HT1080 (cell line): ENCODE measurements at places on chromosomes 4 and X. TPM values are rescaled to one million over a fixed set of nuclear protein-coding genes. Genes with fewer than 3 reads are reported as not detected.

- DNase-seq = no peak
Observed at GRCh38 chrX:21781976-21782375, 24.1 kb upstream of the SMPX start.

DNA sequence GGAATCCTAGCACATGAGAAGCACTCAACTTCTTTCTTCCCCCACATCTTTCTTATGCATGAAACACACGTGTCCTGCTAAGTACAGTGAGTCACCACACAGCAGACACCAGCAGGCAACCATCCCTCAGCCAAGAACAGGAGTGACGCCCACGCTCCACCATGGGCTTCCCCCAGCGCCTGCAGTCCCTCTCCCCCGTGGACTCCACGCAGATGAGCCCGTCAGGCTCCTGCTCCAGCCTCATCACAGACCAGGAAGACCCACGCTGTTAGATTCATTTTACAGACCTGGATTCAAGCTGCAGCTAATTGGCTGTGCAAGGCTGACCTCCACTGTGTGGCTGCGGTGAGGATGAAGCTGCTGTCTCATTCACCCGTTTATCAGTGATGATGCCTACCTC is 16.7 kb downstream of the HMX1 start:
- no peak for DNase-seq

- no peak for DNase-seq
Observed at GRCh38 chrX:95945528-95945927, 739.1 kb upstream of the DIAPH2 start.

DNA sequence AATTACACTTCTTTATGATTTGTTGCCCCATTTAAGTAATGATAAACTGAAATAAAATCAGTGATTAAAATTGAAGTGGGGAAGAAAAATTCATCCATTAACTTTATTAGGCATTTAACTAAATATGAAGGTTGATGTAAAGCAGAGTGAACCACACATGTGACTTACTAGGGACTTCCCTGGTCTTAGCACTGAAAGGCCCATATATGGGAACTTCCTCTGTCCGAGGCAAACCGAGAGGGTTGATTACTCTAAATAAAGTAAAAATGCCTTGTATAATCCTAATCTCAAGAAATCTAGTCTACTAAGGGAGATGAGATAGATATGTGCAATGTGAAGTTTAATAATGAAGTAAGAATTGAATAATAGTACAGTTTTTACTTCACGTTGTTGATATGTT is 403.9 kb upstream of the RPS6KA3 start:
- no peak for DNase-seq

- no peak for DNase-seq
Observed at GRCh38 chr4:98672583-98673287, 14.3 kb upstream of the TSPAN5 start.

DNA sequence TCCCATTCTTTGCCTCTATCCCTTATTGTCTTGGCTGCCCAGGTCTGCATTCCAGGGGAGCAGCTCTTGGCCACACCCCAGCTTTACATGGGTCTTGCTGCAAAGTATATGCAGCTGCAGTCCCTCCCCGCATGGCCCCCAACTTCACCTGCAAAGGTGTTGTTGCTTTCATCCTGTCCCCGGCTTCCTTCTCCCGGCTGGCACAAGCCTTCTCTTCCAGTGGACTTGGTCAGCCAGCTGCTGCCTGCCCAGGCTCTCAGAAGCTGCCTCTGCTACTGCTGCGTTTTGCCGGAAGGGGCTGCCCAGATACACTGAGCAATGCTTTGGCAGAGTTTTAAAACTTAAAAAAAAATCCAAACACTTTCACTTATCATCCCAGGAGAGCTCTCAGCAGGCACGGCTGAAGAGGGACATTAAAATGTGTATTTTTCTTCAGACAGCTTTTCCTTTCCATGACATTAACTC is 121.2 kb upstream of the PDLIM3 start:
- no peak for DNase-seq

- DNase-seq = peak; percentile 51
Observed at GRCh38 chr4:89482926-89483595, 175.5 kb upstream of the GPRIN3 start.

The HTR2C gene
- not detected in 2 replicates for total RNA-seq

DNA sequence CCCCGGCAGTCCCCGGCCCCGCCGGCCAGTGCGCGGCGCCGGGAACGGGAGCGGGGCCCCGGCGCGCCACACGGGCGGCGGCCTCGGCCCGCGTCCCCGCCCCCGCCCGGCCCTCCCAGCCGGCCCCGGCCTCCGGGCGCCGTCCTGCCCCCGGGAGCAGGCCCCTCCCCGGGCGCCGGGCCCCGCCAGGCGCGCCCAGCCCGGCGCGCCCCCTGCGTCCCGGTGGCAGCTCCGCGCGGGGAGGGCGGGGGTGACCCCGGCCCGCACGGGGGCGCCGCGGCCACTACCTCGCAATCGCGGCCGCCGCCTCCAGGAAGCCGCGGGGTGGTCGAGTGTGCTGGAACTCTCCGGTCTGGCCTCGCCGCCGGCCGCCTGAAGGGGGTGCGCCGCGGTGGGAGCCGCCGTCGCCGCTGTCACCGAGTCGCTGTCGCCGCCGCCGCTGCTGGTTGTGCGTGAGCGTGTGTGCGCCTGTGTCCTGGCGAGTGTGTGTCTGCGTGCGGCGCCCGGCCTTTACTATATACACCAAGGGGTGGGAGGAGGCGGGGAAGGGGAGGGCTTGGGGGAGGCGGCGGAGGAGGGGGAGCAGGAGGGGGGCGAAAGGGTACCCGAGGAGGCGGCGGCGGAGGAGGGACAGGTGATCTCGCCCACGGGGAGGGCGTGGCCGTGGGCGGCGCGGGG is at the start of gene RAI2:
Gene RAI2, minus strand, starts transcription at position 488 of the 678 bp plus-strand sequence. CDS start 59,288 bp downstream, outside the sequence.
- no peak for DNase-seq

- no peak for DNase-seq
Observed at GRCh38 chr4:187108845-187109244, 385.2 kb upstream of the FAT1 start.

DNA sequence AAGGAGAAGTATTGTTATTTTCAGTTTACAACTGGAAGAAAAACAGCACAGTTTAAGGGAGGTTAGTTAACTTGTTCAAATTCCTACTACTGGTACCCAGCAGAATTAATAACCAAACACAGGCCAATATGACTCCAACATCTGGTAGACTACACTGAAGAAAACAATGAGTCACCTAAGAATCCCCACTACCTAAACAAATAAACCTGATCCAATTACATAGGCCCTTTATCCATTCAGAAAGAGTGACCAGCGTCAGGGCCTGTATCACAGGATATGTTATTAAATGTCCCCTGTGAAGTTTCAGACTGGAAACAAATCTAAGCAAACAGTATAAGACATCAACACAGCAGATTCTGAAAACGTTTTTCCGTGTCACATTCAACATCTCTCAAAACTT is 492.5 kb upstream of the INTU start:
- peak; percentile 44 for DNase-seq

DNA sequence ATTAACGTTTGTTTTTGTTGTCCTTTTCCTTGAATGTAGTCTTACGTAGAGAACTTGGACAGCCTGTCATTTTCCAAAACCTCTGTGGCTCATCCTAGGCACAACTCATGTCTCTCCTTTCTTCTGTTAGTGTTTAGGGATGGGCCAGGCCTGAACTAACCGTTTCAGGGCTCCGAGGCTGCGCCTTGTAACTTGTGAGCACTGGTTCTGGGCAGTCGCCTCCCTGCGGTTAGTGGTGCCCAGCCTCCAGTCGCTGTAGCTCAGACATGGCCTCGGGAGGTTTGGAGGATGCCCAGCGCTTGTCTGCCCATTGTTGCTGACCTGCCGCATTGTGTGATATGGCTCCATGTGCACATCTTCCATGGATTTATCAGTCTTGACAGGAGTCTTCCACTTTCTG is 32.8 kb downstream of the TMEM131L start:
- DNase-seq = no peak

DNA sequence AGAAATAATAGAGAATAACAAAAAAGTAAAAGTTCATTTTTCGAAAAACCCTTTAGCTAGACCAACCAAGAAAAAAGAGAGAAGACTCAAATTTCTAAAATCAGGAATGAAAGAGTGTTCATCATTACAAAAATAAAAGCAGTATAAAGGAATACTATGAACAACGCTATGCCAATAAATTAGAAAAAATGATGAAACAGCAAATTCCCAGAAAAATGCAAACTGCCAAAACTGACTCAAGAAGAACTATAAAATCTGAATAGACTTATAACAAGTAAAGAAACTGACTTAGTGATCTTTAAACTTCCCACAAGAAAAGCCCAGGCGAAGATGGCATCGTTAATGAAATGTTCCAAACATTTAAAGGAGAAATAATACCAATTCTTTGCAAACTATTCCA is 3.1 kb upstream of the ZCCHC13 start:
- no peak for DNase-seq

The TMEM175 gene
- total RNA-seq = 23.1 and 25.7 TPM in 2 replicates

The SPARCL1 gene
- total RNA-seq = not detected in 2 replicates

- no peak for DNase-seq
Observed at GRCh38 chr4:6658209-6658595, 17.7 kb downstream of the MRFAP1 start.

GRCh38 chrX:10142041-10142599 is 14.7 kb upstream of the CLCN4 start:
- no peak for DNase-seq

- no peak for DNase-seq
Observed at GRCh38 chr4:154277172-154277571, 214.4 kb downstream of the DCHS2 start.

GRCh38 chr4:81314897-81315470 is 100.0 kb upstream of the PRKG2 start:
- no peak for DNase-seq

- no peak for DNase-seq
Observed at GRCh38 chrX:3026074-3026815, 15.0 kb upstream of the ARSF start.

GRCh38 chr4:165548702-165549101 is 169.9 kb downstream of the CPE start:
- no peak for DNase-seq

The VCX3A gene
- 0.27 and 0.72 TPM in 2 replicates for total RNA-seq

- DNase-seq = peak; percentile 30
Observed at GRCh38 chr4:6546681-6547447, 28.1 kb upstream of the MAN2B2 start.
